ENCODE measurements at places on chromosomes 16 and 17. TPM values are rescaled to one million over a fixed set of nuclear protein-coding genes. Genes with fewer than 3 reads are reported as not detected.

- DNase-seq, result no peak
Measured at GRCh38 chr16:50244140-50244503, 22.2 kb upstream of the ADCY7 start.

DNA sequence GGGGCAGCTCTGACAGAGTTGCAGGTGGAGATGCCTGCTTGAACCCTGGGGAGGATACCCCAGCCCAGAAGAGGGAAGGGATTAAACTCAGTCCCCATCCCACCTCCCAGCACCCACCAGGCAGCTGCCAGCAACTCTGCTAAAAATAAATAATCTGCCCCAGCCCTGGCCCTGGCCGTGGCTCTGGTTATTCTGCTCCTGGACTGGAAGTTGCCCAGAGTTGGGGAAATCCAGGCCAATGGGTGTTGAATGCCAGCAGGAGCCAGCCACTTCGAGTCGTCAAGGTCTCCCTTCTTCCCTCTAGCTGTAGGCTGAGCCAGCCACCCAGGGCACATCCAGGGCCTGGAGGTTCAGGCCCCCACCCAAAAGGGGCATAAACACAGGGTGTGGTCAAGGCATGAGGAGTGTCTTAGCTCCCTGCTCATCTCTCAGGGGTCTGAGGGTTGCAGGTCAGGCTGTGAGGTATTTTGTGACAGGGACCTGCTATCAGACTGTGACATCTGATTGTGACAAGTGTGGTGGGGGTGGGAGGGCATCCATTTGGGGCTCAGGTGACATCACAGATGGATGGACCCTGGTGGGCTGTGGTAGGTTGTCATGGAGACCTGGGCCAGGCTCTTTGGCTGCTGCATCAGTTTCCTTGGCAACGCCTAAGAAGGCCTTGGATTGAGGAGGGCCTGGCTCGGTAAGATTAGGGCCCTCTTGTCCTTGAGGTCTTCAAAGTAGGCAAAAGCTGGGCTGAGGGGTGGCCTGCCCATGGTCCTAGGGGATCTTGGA, 1.0 kb upstream of the RRAD start:
- DNase-seq, result no peak

DNA sequence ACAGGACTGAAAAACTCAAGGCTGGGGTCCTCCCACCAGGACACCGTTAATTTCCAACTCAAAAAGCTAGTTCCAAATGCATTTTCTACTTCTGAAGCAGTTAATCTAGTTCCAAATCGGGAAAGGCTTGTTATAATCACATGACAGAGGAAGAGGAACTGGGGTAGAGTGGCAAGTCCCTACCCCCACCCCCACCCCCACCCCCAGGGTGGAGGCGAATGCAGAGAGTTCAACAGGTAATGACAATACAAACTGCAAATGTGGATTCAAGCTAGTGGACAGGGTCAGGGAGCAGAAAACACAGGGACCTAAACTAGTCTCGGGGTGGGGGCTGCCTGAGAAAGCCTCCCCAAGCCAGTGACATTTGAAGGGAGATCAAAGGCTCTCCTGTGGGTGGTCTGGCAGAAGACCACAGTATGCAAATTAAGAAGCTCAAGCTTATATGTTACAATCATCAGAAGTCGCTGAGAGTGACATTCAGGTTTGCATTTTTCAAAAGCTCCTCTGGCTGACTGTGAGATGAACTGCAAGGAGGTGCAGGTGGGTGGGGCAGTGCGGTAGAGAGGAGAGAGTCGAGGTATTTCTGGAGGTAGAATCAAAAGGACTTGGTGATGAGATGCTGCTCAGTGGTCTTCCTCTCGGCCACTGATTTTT, 56.4 kb upstream of the SLC25A19 start:
- no peak for DNase-seq

- DNase-seq, result no peak
Measured at GRCh38 chr17:70205401-70205800, 36.1 kb downstream of the KCNJ2 start.

DNA sequence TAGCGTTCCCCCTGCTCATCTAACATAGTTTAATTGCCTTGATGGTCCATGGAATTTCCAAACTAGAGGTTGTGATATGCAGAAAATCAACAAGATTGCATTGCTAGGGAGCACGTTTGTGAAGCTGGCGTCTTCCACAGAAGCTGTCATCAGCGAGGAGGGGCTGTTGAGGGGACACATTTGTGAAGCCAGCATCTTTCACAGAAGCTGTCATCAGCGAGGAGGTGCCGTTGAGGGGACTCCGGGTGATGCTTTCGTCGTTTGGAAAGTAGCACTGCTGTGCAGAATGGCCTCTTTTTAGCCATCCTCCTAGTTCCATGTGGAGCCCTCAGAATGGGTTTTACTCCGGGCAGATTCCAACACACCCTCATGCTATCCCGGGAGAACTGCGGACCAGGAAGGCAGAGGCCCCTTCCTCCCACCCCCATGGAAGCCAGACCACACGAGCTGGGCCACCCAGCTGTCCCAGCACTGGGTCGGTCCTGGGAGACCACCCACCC, 119.6 kb upstream of the CHMP6 start:
- no peak for DNase-seq

The DOC2B gene
- total RNA-seq, result 2.0 TPM

DNA sequence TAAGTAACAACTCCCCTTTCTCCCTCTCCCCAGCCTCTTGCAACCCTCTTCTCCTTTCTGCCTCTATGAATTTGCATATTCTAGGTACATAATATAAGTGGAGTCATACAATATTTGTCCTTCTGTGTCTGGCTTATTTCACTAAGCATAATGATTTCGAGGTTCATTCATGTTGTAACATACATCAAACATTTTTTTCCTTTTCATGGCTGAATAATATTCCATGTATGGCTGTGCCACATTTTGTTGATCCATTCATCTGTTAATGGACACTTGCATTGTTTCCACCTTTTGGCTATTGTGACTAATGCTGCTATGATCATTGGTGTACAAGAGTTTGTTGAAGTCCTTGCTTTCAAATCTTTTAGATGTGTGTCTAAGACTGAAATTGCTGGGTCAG, 17.6 kb upstream of the FA2H start:
- no peak for DNase-seq

The KRT39 gene
- not detected for total RNA-seq

The PGS1 gene
- total RNA-seq, result 44.5 TPM

GRCh38 chr16:58119509-58119845, 9.7 kb downstream of the CFAP20 start:
- no peak for DNase-seq

GRCh38 chr16:69194488-69194887, 7.5 kb downstream of the SNTB2 start:
- DNase-seq, result no peak

The PRRT2 gene
- total RNA-seq, result 2.0 TPM

DNA sequence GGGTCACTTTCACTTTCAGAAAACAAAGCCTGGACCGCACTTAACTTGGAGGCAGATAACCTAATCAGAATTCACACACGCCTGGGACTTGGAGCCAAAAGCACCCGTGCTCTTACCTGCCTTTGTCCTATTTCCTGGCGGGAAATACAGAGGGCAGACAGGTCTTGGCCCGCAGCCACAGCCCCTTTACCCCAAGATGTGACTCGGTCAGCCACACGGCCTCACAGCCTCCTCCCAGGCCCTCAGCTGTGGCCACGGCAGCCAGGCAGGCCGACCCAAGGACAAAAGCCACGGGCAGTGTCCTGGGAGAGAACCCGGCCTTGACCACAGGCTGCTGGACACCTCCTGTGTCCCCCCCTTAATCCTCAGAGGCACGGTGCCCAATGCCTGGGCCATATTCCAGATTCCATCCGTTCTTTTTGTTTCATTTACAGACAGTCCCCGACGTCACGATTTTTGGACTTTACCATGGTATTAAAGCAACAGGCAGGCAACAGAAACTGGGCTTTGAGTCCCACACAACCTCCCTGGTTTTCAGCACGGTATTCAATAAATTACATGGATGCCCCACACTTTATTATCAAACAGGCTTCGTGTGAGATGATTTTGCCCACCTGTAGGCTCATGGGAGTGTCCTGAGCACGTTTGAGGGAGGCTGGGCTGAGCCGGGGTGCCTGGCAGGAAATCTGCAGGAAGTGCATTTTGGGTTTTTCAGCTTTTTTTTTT, 30.1 kb upstream of the GAA start:
- no peak for DNase-seq

DNA sequence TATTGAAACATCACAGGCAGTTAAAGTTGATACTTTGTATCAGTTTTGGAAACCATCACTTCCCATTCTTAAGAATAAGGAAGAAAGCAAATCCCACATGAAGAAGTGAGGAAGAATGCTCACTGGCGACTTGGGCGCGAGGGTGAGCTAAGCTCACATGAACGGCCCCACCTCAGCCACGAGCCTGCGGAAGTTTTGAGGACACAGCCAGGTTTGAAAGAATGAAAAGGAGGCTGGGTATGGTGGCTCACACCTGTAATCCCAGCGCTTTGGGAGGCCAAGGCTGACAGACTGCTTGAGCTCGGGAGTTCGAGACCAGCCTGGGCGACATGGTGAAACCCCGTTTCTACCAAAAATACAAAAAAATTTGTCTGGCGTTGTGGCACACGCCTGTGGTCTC, 110.3 kb upstream of the CHMP6 start:
- no peak for DNase-seq

The MAP2K6 gene
- 128 TPM for total RNA-seq

The ACE gene
- total RNA-seq, result 31.9 TPM

The ARSG gene
- 2.3 TPM for total RNA-seq

DNA sequence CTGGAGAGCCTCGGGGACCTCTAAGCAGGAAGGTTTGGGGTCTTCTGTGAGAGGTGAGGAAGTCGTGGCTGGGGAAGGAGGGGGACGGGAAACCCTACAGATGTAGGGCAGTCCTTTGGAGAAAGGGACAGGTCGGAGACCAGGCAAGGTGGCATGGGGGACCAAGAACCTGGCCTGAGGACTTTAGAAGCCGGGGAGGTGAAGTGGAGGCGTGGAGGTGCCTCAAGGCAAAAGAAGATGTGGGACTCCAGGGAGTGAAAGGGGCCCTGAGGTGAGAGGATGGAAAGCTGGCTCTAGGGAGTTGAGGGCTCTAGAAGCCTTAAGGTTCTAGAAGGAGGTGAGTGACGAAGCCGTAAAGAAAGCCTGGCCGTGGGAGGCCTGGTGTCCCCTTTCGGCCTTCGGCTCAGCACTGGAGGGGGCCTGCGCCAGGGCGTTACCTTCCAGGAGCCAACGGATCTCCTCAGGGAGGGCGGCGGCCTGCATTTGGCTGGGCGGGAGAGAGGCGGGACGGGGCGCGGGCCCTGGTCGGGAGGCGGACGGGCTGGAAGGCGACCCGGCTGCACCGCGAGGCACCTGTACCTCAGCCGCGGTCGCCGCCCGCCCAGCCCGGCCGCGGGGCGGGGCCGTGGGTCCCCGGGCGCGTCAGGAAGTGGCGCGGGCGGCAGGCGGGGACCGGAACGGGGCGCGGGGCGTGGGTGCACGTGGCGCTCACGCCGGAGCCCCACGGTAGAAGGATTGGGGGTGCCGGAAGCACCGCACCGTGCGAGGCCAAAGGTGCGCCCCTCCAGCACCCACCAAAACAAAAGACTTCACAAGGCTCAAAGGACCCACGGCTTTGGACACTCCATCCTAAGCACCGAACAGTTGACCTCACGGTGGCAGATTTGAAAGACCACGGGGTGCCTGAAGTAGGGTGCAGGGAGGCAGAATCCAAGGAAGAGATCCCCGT, at the start of gene SKAP1:
Gene SKAP1, minus strand, starts transcription at position 577 of the 949 bp plus-strand sequence.
- peak; percentile 31 for DNase-seq

DNA sequence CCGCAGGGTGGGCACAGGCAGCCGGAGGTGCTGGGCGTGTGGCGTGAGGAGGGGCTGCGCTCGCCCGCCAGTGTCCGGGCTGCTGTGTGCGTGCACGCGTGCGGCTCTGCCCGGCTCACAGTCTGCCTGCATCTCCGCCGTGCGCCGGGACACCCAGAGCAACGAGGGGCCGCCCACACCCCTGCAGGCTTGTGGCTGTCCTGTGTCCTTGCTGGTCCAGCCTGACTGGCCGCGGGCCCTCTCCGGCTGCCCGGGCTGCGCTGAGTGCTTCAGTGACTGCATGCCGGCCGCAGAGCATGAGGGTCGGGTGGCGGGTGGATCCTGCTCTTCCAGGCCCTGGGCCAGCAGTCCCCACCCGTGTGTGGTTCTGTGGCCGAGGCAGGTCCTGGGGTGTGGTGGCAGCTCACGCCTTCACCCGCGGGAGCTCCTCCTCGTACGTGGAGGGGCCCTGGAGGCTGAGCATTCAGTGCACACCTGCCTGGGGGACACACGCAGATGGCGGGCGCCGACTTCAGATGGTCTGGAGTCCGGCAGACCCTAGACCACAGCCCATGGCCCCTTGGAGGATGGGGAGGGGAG, 12.4 kb downstream of the TPSG1 start:
- DNase-seq, result no peak

DNA sequence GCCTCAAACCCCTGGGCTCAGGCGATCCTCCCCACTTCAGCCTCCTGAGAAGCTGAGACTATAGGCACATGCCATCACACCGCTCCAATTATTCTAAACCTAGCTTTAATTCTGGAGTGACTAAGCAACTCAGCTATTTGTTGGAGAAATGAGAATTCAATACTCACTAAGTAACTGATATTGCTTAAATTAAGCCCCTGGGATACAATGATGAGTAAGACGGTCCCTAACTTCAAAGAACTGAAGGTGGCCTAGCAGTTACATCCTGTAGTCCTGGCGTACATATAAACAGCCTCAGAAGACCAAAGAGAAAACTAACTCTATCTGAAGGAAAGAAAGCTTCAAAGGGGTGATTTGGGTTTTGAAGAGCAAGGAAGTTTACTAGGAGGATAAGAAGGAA, 25.0 kb downstream of the XPO6 start:
- DNase-seq, result no peak

GRCh38 chr16:73189136-73189535, 141.2 kb upstream of the ZFHX3 start:
- DNase-seq, result no peak

GRCh38 chr17:17088086-17088485, 45.8 kb downstream of the MPRIP start:
- peak; percentile 17 for DNase-seq

- DNase-seq, result no peak
Measured at GRCh38 chr17:66678827-66679226, 156.1 kb upstream of the CACNG5 start.

GRCh38 chr16:70650216-70650615, 3.9 kb downstream of the IL34 start:
- DNase-seq, result no peak
